GM19239 (cell line): ENCODE measurements at places on chromosomes 1 and 21.

DNA sequence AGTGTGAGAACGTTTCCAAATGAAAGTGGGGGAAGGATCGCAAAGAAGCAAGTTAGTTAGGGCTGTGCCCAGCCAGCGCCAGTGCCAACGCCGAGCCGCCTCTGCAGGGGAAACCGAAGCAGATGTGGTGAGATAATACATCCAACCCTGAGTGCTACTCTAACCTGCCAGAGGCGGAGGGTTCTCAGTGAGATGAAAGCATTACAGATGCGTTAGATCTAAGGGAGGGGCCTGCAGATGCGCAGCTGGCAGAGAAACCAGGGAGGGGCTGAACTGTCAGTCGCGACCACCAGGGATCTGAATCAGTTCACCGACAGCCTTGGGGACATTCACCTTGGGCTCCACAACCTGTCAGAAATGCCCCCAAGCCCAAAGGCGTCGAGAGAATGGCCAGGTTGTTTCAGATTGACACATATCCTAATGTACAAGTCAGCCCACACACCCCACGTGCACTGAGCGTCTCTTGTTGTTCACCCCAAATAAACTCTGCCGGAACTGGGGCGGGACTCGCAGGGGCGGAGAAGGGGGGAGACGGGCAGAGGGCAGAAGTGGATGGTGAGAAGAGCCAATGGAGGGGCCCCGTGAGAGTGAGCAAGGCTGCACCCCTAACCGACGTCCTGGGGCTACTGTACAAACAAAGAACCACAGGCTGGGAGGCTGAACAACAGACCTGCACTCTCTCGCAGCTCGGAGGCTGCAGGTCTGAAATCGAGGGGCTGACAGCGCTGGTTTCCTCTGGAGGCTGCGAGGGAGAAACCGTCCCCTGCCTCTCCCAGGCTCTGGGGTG is 8.7 kb upstream of the UMODL1 start:
- no peak for DNase-seq

GRCh38 chr1:60118085-60118484 is 44.5 kb upstream of the C1orf87 start:
- no peak for DNase-seq

GRCh38 chr1:14742181-14742980 is 143.9 kb downstream of the KAZN start:
- no peak for DNase-seq

- no peak for DNase-seq
Measured at GRCh38 chr1:101367630-101368029, 130.8 kb downstream of the S1PR1 start.

GRCh38 chr1:40450495-40451237 is 390 bp downstream of the ZFP69B start:
- DNase-seq, result no peak

DNA sequence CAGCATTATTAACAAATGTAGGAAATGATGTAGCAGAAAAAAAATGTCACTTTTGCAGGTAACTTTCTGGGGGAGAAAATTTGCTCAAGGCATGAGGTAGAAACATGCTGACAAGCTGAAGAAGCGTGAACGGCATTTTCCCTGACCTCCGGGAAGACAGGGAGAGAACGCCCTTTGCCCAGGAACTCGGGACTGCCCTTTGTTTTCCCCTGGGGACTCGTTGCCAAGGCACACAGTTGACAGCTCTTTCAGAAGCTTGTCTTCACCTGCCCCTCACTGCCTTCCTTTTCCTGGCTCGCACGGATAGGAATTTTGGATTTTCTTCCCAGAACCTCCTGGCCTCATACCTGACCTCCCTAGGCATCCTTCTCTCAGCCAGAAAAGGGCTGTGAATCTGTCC is 52.7 kb upstream of the COA6 start:
- no peak for DNase-seq

DNA sequence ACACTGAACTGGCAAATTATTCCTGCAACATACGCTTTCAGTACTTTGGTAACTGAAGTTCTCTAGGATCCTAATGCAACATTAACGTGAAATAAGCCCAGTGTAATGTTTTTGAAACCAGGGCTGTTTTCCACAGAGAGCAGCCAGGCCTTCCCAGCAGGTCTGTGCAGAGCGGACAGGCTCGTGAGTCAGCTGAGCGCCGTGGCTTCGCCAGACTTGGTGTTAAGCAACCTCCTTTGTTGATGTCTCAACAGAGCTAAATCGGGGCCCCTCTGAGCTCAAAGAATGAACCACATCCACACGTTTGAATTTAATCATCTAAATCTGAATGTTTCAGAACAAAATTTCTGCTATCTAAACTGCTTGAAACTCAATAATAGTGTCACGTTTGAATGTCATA is 181.8 kb upstream of the FMN2 start:
- no peak for DNase-seq

GRCh38 chr1:197798492-197798891 is 23.2 kb upstream of the DENND1B start:
- DNase-seq, result no peak

DNA sequence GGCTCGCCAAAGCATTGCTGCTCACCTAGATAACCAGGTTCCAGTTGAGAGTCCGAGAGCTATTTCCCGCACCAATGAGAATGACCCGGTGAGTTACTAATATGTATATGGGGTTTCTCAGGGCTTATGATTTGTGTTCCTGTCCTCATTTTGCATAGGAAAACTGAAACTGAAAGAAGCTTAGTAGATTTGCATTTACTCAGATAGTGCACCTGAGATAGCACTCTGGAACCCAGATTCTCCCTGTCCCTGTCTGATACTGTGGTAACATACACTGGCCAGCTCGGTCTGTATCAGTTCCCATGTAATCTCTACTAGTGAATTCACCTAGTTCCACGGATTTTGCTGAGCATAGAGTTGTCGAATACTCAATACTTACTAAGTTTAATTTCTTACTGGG is 28.1 kb downstream of the DAP3 start:
- peak; percentile 47 for DNase-seq

GRCh38 chr1:17031436-17031835 is 19.7 kb upstream of the ATP13A2 start:
- DNase-seq, result no peak

- no peak for DNase-seq
Measured at GRCh38 chr1:69728206-69728605, 160.5 kb downstream of the LRRC7 start.

- no peak for DNase-seq
Measured at GRCh38 chr1:29129916-29130315, 6.2 kb upstream of the TMEM200B start.

DNA sequence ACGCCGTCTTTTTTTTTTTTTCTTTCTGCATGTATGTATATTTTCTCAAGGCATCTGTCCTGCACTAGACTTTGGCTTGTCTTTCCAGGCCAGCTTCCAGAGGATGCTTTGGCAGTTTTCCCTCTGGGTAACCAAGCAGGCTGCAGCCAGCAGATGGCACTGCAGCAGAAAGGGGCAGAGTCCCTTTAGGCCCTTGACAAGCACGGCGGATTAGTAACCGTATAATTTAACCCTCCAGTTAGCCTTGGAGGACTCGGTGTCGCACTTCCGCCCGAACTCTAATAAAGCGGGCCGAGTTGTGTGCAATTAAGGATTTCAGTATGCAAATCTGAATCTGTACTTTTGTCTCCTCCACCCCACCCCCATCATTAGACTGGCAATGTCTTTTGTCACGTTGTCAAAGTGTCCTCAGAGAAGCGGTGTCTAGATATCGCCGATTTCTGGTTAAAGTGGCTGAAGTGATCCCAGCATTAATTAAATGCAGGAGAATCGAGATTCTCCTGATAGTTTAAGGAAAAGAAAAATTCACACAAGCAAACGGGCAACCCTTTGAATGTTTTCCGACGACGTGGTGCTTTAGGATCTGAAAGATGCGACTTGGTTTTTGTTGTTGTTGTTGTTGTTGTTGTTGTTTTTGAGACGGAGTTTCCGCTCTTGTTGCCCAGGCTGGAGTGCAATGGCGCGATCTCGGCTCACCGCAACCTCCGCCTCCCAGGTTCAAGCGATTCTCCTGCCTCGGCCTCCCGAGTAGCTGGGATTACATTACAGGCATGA is 1.1 kb upstream of the TMEM167B start:
- DNase-seq, result no peak

DNA sequence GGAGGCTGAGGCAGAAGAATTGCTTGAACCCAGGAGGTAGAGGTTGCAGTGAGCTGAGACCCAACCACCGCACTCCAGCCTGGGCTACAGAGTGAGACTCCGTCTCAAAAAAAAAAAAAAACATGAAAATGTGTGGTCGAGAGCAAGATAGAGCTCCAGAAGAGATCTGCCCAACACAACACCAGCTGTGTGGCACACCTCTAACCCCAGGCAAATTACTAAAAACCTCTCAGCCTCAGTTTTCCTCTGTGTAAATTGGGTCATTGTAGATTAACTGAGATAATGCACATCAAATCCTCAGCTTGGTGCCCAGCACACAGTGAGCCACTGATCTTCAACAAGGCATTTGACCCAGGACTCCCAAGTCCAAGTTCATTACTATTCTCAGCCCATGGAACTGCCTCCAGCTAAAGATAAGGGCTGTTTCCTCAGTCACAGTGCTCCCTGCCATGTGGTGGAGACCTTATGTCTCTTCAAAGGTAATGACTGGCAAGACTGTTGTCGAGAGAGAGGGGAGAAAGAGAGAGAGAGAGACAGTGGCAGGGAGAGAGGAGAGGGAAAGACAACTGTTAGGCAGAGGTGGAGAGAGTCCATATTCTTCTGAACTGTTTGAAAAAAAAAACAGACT is 58.1 kb downstream of the PTP4A2 start:
- DNase-seq, result no peak

DNA sequence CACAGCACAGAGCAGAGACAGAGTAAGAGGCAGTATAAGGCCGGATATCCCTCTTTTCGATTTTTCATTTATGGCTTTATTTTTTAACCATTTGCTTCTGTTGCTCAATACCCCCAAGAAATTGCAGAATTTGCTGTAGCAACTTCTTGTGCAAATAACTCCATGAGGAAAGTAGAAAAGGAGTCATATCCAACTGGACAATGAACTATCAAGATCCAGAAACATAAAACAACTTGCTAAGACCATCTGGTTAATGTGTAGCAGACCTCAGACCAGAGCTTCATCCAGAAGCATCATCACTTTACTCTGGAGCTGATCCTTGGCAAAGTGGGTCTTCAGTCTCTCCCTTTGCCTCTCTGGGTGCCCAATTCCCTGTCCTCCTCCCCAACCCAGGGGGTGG is 45.9 kb downstream of the ZNF697 start:
- no peak for DNase-seq

- no peak for DNase-seq
Measured at GRCh38 chr1:53617851-53618499, 121.0 kb downstream of the GLIS1 start.

DNA sequence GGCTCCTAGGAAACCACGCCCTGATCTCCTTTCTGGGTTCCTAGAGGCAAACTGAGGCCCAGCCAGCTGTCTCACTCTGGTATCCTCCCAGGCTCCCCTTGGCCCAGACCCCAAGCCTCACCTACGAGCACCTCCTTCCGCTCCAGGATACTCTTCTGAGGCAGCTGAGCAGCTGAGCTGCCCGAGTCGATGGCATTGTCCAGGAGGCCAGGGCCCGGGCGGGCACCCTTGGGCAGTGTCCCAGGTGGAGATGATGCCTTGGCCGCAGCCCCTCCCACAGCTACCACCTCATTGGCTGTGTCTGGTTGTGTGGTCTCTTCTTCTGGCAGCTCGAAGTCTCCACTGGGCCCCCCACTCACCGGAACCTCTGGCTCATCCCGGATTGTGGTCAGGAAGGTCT is 34.4 kb downstream of the SDC3 start:
- no peak for DNase-seq

- DNase-seq, result no peak
Measured at GRCh38 chr1:29469457-29469856, 233.1 kb downstream of the PTPRU start.

- no peak for DNase-seq
Measured at GRCh38 chr1:150009604-150010392, 728 bp downstream of the OTUD7B start.
